Heart right ventricle (tissue), 16 donors: ENCODE measurements at places on chromosomes 7 and 10. TPM values are rescaled to one million over a fixed set of nuclear protein-coding genes. Genes with fewer than 3 reads are reported as not detected.

GRCh38 chr10:62442894-62443669 is 68.9 kb downstream of the ZNF365 start:
- no peak for DNase-seq

DNA sequence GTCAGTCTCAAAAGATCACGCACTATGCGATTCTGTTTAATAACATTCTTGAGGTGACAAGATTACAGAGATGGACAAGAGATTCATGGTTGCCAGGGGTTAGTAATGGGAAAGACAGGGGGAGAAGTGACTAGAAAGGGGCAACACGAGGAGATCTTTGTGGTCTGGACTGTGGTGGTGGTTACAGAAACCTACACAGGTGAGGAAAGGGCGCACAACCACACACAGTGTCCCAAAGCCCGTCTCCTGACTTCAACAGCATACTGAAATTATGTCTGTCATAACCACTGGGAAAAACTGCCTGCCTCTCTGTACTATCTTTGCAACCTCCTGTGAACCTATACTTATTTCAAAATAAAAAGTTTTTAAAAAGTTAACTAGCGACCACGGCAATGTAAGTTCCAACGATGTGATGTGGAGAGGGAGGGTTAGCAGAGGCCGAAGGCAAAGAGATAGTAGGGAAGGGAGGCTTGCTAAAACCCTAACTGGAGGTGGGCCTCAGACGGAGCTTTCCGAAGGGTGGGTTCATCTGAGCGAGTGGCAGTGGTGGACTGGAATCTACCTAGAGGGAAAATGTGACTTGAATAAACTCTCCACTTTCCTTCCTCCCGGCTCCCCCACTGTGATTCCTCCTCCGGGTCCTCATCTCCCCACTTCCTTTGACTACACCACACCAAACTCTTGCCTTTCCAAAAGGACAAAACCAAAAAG is 43.7 kb downstream of the GNA12 start:
- DNase-seq: no peak

DNA sequence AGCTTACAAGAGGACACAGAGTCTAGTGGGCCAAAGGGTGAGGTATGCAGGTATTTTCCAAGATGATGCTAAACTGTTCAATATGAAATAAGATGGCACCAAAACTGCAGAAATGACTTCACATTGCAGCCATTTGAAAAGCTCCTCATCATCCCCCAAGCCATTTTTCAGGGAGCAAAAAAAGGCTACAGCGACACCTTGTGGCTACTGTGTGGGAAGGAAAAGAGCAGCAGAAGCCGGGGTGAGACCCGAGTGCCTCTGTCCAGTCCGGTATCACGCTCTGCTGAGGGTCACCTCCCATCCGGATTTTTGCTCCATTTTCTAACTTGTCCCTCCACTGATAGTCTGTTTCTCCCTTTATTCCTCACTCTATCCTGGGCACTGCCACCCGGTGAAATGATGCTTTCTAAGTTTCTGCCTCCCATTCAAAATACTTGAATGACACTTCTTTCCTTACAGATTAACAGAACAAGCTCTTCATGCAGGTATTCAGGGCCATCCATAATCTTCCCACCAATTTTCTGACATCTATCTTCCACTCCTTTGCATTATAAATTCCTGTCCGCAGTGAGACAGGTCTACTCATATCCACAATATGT is 220.2 kb downstream of the DGKI start:
- no peak for DNase-seq

Gene PODXL
- total RNA-seq: 51.0 TPM

DNA sequence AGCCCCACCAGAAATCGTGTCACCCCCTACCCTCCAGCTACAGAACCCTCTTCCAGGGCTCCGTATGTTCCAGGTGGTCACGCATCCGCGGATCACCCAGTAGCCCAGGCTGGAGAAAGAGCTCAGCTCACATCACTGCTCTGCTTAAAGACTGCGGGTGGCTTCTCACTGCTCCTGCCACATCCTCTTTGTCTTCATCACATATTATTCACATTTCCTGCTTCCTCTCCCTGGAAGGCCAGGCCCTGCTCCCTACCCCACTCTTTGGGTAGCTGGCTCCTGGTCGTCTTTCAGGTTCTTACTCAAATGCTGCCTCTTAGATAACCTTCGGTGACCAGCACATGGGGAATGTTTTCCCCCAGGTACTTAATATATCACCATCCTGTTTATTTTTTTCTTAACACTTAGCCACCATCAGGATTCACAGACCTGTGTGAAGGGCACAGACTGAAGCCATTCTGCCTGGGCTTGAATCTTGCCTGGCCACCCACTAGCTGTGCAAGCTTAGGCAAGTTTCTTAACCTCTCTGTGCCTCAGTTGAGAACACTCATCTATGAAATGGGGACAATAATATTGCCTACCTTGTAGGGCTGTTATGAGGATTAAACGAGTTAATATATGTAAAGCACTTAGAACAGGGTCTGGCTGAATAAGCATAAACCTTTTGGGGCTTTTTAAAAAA is 307.8 kb downstream of the PRPF18 start:
- no peak for DNase-seq

DNA sequence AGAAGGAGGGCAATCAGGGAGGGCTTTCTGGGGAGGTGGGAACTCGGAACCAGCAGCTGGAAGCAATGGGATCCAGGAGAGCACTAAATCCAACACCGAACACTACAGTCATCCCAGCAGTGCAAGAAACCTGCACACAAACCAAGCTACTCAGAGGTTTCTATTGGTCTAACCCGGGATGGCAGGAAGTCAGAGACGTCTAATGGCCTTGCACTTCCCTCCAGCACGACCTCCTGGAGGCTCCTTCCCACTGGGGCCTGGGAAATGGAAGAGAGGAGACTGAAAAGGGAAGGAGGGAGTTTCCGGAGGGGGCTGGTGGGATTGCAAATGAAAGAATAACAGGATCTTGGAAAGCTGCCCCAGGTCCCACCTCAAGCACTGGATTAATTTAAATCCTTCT is 56.3 kb downstream of the TEX36 start:
- no peak for DNase-seq

DNA sequence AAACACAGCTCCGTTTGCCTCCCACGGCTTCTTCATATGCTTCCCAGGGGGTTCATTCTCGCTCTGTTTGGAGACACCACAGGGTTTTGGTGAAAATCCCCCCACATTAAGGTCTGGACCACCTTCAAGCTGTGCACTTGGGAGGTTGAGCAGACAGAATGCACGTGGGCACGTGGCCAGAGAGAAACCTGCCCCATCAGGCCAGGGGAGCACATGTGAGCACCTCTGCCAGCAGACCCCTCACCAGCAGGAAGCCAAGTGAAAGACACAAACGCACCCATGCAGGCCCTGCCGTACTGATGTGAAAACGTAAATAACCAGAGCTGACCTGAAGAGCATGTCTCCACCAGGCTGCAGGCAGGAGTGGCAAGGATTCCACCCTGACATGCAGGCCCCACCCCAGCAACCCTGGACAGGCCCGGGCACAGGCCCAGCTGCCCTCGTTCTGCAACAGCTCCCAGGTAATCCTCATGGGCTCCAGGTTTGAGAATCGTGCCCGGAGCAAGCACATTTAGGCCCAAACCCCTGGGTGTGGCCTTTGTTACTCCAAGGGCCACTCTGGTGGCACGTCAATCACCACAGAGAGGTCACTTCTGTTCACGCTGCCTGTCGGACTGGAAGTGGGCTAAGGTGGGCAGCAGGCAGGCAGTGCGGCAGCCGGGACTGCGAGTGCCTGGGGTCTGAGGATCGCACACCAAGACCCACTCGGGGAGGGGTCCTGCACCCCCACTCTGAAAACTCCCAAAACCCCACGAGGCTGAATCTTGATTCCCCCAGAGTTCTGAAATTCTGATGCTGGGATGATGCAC is 184.4 kb downstream of the PTPRN2 start:
- DNase-seq: no peak

- no peak for DNase-seq
Measured at GRCh38 chr10:120963594-120964220, 112.5 kb downstream of the WDR11 start.

DNA sequence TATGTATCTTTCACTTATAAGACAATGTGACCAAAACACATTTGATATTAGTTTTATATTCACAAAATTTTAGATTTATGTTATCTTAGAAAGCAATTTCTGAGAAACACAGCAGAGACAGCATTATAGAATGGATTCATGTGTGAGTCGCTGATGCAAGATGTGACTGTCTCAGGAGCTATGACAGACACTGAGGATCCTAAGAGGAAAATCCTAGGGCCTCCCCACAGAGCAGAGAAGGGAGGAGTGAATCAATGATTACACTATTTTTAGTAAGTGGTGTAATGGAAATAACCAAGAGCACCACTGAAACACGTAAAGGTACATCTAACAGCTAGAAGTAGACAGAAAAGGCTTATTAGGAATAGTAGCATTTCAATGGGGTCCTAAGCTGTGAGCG is 204.0 kb upstream of the PTN start:
- no peak for DNase-seq

- DNase-seq: no peak
Measured at GRCh38 chr7:25615003-25615402, 386.7 kb upstream of the NPVF start.

- no peak for DNase-seq
Measured at GRCh38 chr7:3277604-3278572, 23.2 kb upstream of the SDK1 start.

DNA sequence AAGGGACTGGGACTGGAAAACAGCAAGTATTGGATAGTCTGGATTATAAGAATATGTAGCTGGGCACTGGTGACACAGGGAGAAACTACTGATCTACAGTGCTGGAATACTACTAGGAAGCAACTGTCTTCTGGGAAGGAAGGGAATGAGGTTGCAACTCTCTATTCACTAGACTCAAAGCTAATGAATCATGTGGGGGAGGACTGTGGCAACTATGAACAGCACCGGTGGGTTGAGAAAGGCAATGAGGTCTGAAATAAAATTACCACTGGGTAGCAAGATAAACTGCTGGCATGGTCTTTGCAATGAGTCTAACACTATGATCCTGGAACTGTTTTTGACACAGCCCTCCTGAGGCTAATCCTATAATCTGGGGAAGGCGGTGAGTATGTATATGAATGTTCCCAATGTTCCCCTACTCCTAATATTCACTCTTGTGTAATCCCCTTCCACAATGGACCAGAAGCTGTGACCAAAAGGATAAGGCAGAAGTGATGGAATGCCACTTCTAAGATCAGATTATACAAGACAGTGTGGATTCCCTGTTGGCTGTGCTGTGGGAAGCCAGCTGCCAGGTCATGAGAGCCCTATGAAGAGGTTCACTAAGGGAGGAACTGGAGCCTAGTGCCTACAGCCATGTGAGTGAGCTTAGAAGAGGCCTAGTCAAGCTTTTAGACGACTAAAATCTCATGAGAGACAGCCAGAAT is 101.3 kb upstream of the DNAJB12 start:
- no peak for DNase-seq

DNA sequence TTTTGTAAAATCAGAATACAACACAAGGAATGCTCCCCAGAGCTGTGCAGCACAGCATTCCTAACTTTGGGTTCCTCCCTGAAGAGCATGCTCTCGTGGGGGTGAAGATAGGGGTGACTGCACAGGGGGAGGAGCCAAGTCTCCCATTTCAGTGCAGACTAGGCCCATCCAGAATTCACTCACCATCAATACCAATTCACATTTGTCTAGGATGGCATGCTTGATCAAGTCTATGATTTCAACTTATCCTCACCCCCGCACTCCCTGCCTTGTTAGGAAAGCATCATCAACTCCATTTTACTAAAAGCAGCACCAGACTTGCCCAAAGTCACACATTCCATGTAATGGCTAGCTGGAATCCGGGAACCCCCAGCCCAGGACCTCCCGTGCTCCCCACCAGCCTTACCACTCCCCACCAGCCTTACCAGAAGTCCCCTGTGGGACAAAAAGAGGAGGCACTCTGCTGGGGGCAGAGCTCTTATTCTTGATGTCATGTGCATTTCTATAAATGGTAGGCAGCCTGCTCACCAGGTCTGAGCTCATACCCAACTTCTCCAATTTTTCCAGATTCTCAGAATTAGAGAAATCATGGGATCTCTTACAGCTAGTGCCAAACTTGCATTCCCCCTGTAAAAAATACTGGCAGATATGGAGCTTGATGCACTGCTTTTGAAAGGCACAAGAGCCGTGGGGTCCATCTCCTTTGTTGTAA is 6.2 kb downstream of the PARP12 start:
- no peak for DNase-seq

GRCh38 chr7:131255242-131255641 is 72.4 kb upstream of the MKLN1 start:
- no peak for DNase-seq

DNA sequence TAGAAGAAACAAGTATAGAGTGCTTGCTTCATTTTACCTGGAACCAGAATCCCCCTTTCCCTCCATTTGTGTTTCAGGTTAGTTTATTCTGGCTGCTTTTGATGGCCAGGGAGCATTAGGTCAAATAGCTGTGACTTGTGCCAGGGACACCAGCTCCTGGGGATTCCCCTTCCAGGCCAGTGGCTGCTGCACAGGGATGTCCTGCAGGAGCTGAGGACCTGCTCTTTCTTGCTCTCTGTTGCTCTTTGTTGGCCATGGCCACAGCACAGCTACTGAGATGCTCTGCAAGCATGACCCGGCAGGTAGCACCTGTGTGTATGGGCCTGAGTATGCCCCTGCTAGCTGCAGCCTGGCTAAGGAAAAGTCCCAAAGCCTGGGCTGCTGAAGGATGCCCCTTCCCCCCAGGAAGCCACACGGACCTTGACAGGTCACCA is 208.9 kb downstream of the EBF3 start:
- no peak for DNase-seq

- DNase-seq: no peak
Measured at GRCh38 chr7:47609803-47610452, 28.0 kb upstream of the TNS3 start.

DNA sequence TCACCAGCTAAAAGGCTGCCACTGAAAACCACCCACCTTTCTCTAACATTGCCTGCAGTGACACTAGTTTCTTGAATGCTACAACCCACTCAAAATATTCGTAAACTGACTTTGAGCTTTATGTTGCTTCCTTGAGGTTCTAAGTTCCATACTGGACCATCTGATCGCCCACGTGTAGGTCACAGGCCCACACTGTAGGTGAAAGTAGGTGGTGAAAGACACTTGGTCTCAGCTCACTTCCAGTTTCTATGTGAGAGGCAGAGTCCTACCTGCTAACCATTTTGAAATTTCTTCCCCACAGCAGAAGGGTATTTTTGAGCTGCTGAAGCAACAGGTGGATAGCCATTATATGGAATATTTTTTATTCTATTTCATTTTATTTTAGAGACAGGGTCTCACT is 97.3 kb downstream of the MYO3A start:
- no peak for DNase-seq

DNA sequence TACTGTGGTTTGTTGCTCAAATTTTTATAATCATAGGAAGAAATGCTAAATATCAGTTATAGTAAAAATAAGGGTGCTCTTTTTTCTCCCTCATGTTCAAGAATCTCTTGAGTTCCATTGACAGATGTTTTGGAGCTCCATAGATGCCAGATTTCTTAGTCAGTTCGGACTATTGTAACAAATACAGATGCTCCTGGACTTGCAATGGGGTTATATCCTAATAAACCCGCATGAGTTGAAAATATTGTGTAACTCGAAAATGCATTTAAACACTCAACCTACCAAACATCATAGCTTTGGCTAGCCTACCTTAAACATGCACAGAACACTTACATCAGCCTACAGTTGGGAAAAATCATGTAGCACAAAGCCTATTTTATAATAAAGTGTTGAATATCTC is 100.7 kb upstream of the CSTF2T start:
- DNase-seq: no peak
